Inflammatory macrophage treated with lipopolysaccharide for 1 hour (primary cell): ENCODE measurements at places on chromosomes 3 and 15.

DNA sequence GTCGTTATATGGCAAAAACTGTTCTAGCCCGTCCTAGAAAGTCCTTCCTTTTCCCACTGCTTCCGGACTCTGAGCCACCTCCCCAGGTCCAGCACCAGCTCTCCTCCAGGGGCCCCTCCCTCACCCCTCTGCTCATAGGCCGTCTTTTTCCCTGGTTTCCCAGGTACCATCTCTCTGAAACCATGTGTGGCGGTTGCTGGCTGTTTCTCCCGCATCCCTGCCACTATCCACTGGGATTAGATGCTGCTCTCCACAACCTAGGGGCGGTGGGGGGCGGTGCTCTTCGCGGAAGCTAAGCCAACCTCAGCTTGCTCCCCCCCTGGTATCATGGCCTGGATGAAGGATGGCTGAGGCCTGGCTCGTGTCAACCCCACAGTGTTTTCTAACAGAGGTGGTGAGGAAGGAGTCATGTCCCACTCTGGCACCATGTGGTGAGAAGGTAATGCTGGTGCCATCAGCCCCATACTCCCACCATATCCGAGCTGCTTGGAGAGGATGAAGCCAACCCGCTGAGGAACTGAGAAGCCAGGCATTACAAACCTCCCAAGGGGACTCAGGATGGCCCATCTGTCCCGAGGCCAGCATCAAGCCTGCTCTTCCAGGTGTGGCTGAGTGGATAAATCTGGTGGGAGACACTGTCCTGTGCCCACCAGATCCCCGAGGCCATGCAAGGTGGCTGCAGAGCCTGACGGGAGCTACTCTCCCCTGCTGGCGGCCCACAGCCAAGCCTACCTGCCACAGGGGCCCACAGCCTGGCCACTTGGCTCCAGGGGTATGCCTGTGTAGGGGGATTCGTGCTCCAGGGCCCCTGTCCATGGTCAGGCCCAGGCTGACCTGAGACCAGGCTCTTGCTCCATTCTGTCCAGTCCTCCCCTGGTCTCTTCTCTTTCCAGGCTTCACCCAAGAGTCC, 27.9 kb upstream of the SLC41A3 start:
- no peak for DNase-seq

GRCh38 chr3:188253800-188254452, 100.0 kb downstream of the LPP start:
- DNase-seq, result no peak

- DNase-seq, result no peak
Measured at GRCh38 chr3:38136393-38136776, 542 bp downstream of the ACAA1 start.

DNA sequence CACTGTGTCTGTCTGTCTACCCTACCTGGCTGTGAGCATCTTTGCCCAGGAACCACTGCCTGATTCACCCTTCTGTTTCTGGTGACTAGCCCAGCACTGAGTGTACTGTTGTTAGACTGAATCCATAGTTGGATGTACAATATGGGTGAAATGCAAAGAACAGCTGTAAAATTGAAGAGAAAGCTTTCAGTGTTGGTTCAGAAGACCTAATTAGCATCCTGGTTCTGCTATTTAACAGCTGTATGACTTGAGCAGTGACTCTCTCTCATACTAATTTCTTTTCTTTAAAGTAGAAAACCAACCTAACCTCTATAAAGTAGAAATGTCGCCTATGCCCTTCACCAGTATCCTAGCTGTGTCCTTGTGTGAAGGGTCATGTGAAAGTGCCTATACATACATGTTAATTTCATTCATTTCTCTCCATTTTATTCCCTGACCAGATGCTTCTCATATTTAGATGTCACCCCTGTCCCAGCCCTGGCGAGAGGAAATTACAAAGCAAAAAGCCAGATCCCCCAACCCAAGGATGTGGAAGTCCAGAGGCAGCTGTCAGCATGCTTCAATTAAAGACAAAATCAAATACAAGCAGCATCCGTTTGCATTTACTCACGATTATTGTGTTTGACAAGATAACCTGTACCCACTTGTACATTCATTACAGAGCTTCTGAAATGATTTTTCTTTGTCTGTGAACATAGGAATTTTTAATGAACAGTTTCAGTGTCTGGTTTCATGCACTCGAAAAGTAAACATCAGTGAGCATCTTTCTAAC, 305.7 kb upstream of the ICE2 start:
- DNase-seq, result no peak

GRCh38 chr3:18743761-18744160, 318.6 kb upstream of the SATB1 start:
- DNase-seq, result no peak

GRCh38 chr3:122101646-122102045, 46.5 kb downstream of the CD86 start:
- peak; percentile 90 for DNase-seq

DNA sequence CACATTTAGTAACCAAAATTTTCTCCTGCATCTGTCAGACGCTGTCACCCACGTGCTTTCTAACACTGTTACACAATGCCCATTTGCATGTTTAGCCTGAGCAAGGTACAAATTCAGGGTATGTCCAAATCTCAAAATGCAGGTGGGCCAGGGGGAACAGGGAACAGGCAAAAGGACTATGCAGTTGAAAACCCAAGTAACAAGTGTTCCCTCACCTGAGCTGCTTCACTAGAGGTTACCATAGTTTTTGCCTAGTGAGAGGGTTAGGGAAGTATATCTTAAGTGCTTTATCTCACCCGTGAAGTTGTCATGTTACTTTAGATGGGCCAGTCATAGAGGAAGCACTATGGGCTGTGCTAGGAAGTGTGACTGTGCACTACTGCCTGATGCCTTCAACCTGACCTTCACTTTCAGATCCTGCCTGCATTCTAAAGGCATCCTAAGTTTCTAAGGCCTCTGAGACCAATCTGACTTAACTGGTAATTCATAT, 6.0 kb upstream of the TMEM87A start:
- peak; percentile 61 for DNase-seq

GRCh38 chr15:94036156-94036555, 195.2 kb upstream of the MCTP2 start:
- no peak for DNase-seq

GRCh38 chr3:177982034-177982433, 554.2 kb upstream of the KCNMB2 start:
- no peak for DNase-seq

GRCh38 chr3:197260491-197261163, 37.8 kb downstream of the DLG1 start:
- DNase-seq, result no peak

DNA sequence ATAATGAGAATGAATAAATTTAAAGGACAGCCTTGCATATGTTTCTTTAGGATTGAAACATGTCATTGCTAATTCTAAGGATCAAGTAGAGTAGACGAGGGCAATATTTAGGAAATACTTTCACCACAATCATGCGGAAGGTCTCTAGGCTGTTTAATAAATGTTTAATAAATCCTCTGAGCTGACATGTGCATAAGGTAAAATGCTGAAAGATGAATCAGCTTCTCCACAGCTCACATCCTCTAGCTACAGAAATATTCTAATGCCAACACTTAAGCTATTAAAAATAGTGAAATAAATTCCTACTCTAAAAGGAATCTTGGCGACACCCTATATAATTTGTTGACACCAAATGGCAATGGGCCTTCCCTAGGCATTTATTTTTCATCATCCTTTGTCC, 407.3 kb downstream of the TBL1XR1 start:
- no peak for DNase-seq

DNA sequence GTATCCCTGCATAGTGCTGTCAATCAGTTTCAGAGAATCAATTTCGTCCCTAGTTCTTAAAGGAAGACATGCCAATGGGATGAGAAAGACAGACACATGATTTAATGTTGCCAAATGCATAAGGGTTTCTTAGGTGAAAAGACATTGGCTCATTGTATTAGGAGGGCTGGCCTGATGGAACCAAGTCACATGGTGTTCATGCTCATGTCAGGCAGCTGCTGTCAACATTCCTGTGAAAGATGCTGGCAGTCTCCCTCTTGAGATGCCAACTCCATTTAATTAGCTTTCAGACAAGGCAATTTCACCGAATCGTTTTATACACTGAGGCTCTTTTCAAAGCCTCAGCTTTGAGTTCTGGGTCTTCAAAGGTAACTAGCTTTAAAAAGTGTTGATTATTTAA, 16.1 kb upstream of the IL1RAP start:
- DNase-seq, result no peak

DNA sequence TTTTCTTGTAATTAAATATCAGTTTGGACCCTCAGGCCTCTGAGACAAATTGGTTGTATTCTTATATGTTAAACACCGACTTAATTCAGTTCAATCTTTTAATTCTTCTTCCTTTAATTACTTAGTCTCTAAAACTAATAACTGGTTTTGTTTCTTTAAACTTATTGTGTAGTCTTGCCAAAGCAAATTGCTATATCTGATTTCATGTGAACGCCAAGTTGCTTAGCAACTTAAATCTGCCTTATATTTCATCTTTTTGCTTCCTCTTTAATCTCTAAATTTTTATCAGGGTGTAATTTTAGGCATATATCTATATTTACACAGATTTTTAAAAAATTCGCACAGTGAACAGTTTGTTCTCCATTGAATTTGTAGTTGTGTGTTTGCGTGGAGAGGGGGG, 82.2 kb downstream of the CADM2 start:
- no peak for DNase-seq

GRCh38 chr3:21654662-21655061, 96.3 kb downstream of the ZNF385D start:
- no peak for DNase-seq

GRCh38 chr15:39589815-39590644, 9.2 kb downstream of the THBS1 start:
- DNase-seq, result no peak

DNA sequence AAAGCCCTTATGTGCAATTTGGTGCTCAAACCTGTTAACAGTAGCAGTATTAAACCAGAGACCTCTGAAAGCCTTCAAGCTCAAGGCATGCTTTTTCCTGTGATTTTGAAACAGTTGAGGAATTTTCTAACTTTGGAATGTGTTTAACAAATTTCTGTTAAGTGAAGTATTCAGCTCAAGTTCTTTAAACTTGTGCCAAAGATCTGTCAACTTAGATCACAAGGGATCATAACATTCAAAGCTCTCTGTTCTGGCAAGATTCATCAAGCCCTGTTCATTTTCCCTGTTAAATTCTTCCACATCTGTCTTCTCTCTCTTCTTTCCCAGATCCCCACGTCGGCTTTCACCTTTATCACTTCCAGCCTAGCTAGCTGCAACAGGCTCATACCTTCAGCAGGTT, 28.8 kb upstream of the RYK start:
- no peak for DNase-seq

DNA sequence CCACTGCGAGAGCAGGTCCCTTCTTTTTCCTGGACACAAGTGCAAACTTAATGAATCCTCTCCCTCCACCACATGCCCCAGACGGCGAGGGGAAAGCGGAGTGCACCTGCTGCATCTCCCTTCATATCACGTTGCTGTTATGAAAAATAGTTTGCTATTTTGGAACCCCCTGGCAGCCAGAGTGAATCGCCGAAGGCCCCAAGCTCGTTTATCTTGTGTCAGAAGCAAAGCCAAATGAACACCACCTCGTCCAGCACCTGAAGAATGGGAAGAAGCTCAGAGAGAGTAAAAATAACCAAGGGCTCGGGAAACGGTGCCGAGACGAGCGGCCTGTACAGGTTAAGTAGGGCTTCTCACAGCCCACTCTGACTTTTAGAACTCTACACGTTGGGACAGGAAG, 394.6 kb upstream of the RORA start:
- DNase-seq, result no peak

GRCh38 chr15:57005244-57005643, 86.8 kb downstream of the TCF12 start:
- no peak for DNase-seq

DNA sequence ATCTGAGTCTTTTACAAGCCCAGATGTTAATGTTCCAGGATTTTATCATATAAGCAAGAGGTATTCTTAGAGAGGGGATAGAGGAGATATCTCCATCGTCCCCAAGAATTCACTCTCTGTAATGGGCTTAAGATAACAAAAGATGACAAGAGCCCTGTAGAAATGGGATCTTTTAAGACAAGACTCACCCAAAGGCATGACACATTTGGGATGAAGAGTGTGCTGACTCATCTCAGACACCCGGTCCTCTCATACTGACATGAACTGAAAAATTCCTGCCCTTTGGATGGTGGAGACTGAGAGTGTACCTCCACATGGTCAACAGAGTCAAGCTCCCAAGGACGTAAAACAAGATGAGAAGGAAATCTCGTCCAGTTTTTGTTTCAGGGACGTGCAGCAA, 11.0 kb downstream of the LEKR1 start:
- DNase-seq, result no peak

- peak; percentile 33 for DNase-seq
Measured at GRCh38 chr15:41926185-41927056, 32.6 kb upstream of the SPTBN5 start.

DNA sequence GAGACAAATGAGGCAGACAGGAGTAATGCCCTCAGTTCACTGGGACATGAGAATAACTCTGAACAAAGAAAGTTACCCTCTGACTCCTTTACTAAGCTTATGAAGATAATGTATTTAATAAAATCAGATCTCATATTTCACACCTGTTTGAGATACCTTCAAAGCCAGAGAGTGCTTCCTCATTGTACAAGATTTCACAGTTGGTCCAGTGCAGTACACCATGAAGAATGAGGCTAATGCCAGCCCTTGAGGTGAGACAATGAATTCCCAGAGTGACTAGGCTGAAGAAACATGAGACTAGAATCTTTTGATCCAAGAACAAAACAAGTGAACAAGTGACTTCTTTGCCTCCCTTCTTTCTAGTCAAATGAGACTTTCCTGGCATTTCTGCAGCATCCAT, 1133.8 kb downstream of the TUSC7 start:
- no peak for DNase-seq

DNA sequence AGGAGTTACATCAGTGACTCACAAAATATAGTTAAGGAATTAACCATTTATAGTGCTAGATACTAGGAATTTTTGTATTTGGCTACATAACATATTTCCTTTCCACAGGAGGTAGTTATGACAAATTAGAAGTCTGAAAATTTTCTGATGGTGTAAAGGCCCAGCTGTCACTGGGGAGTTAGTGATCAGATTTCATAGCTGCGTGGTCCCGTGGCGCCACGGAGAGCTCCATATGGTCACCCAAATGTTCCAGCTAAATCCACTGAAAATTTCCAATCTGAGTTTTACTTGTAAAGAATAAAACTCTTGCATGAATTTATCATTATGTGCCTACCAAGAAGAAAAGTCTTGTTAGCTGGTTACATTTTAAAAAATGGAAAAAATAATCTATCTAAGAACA, 368.9 kb upstream of the PLSCR5 start:
- no peak for DNase-seq

DNA sequence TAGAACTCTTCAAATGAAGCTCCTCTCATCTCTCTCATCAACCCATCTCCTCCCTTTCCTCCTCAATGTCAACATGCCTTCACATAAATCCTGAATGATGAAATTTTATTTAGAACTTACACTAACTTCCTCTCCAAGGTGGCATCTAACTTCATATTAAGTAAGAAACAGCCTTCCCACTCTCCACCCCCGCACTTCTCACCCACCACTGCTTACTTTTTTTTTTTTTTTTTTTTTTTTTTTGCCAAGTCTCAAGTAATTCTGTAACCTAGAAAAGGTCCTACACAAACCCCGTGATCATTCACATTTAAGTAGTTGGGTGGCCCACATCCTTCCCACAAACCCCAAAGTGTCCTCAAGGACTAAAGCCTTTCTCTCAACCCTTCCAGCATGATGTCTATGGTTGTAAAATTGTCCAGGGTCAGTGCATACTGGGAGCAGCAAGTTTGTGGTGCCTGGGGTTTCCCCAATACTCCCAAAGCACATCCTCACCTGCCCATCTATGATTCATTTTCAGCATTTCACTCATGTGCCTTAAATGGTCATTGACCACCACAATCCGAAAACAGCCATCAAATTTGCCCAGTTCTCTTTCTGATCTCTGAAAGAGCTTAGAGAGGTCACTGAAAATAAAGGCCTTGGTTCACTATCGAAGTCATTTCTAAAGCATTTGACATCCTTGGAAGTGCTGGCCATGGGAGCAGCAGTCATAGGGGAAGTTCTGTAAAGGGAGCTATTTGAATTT, 47.2 kb downstream of the CD86 start:
- DNase-seq, result peak; percentile 83
